CD4-positive, alpha-beta T cell treated with Interleukin-4 for 1 hour (primary cell): ENCODE measurements at places on chromosomes 4 and X.

DNA sequence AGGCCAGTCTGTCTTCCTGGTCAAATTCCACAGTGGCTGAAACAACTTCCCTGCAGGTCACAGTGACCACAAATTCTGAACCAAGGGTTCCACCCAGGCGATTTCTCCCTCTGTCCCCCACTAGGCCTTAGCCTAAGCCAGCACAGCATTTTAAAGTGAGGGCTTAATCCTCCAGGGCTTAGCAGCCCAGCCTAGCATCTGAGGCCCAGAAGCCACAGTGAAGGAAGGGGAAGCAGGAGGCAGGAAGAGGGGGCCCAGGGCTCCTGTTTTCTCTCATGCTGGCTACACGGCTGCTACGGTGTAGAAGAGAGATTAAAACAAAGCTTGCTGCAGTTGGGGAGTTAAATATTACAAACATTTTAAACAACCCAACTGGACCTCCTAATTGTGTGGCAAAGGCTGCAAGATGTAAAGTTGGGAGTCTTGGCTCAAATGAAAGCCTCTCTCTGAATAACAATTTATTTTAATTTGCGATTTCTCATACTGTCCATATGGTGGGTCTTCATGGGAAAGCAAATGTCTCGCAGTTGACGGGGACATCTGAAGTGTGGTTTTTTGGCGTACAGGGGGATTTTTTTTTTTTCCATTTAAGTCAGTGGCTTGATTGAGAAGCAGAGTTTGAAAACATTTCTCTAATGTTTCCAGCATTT lies 170.8 kb upstream of the RAI2 start:
- DNase-seq = no peak

- DNase-seq = no peak
These were observed 11.2 kb upstream of the CCNG2 start for GRCh38 chr4:77145842-77146185.

DNA sequence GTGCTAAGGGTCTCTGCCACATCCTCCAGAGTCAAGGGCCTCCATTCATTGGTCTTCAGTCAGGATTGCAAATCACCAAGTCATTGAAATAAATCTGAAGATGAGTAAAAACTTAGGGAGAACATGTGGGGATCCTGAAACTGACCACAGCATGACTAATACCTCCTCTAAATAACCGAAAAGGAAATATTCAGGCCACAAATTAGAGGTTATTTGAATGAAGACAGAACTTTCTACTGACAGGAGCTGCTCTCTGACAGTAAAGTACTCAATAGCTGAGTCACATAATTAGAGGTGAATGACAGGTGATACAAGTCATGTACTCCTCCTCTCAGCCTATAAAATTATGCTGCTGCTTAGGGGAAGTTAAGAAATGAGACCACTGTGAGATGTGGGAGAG lies 240.2 kb upstream of the F9 start:
- DNase-seq = no peak

- DNase-seq = no peak
These were observed 91.7 kb downstream of the SLC10A6 start for GRCh38 chr4:86757468-86757867.

DNA sequence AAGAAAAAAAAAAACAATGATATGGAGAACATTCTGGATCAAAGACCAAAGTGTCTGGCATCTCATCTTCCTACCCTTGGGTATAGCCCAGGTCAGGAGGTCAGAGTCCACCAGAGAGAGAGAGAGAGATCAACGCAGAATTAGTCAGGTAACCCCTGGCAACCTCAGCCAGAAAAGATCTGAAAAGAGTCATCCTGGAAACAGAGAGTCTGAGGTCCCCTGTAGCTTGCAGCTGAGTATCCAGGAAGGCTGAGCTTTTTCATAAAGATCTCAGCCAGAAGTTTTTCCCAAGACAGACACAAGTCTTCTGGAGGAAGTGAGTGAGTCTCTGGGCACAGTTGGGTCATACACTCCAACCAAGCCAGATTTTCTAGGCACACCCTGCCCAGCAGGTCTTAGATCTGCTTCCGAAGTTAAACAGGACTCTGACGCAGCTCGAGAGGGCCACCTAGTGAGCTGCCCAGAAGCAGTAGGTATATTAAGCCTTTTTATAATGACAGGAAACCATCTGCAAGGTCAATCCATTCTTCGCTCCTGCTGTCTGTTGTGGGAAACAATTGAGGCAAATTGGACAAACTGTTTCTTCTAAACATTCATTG lies 35.7 kb downstream of the ACE2 start:
- DNase-seq = peak; percentile 19

- DNase-seq = no peak
These were observed 1.7 kb downstream of the FAM120C start for GRCh38 chrX:54181202-54181953.

GRCh38 chrX:37926700-37927099 lies 79.3 kb upstream of the DYNLT3 start:
- no peak for DNase-seq

DNA sequence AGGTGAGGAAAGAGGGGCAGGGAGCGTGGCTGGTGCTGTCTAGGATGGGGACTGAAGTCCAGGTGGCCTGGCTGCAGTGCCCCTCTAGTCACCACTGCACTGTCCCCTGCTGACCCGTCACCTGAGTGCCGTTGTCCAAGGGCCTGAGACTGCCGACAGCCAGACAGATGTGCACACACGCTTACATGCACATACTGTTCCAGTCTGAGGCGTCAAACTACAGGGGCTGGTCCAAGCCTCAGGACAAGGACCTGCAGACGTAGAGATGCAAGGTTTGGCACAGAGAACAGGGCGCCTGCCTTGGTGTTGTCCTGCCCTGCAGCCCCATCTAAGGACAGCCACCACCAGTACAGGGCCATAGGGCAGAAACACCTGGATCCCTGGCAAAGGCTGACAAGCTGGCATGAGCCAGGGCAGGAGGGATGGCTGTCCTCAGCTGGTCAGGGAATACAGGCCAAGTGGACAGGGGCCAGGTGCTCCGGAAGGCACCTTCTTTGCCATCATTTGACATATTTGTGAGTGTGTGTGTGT lies 1.7 kb downstream of the SLC2A9 start:
- DNase-seq = no peak

DNA sequence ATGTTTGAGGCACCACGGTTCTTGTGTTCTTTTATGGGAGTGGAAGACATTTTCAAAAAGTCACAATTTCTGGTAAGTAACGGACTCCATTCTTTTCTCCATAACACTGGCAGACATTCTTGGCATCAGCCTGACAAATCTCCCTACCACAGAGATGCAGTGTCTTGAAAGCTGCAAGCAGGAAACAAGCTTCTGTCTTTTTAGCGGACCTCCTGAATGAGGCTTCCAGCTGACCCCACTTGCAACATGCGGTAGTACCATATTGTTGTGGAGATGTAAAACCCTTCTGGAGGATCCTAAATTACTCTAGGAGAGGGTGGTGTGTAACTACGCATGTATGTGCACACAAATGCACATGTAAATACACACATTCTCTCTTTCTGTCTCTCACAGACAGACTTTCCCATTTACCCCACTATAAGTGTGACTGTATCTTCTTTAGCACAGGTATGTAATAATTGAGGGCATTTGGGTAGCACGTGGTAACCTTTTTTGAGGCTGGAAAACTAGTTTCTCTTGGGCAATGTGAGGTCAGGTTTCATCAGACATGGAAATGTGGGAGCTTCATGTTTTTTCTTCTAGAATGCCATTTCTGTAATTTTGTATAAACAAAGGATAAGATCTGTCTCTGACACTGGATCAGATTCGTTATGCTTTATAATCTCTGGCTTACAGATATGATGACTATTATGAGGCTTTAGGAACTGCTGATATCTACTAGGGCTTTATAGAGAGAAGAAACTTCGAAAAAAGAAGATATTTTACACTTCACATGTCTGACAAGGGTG lies 130.1 kb downstream of the MGST2 start:
- DNase-seq = no peak
